ENCODE measurements at places on chromosomes 3 and 15.

GRCh38 chr3:63279005-63279841 is 1.1 kb downstream of the SYNPR start:
- DNase-seq, result no peak

DNA sequence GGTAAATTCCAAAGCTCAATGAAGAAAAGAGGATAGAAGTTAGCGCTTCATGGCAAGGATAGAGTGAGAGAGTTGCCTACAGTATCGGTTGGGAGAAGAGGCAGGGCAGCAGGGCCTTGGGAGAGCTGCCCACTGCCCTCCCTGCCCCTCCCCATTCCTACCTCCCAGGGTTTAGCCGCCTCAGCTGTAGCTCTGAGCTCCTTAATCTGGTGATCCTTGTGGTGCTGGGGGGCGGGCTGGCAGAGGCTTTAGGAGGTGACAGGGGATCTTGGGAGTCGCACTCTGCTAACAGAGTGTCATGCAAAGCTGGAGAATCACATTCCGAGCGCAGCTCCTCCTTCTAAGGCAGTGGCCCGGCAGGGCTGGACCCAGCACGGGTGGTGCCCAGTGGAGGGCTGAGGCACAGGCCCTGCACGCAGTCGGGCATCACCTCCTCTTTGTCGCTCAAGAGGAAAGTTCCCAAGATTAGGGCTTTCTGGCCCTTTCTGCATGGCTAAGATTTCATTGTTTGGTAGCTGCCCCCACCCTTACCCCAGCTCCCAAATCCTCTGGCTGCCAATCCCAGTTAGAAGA is 57.1 kb upstream of the POLG start:
- DNase-seq, result no peak

GRCh38 chr3:52880474-52880873 is 16.9 kb downstream of the STIMATE start:
- DNase-seq, result no peak

- no peak for DNase-seq
Observed at GRCh38 chr3:1942781-1943180, 155.9 kb upstream of the CNTN4 start.

- DNase-seq, result no peak
Observed at GRCh38 chr15:80582816-80583423, 112.2 kb upstream of the ABHD17C start.
